Skeletal muscle cell (primary cell): ENCODE measurements at places on chromosomes 5 and 9.

- no peak for DNase-seq
Measured at GRCh38 chr5:131634238-131634637, 791 bp downstream of the RAPGEF6 start.

DNA sequence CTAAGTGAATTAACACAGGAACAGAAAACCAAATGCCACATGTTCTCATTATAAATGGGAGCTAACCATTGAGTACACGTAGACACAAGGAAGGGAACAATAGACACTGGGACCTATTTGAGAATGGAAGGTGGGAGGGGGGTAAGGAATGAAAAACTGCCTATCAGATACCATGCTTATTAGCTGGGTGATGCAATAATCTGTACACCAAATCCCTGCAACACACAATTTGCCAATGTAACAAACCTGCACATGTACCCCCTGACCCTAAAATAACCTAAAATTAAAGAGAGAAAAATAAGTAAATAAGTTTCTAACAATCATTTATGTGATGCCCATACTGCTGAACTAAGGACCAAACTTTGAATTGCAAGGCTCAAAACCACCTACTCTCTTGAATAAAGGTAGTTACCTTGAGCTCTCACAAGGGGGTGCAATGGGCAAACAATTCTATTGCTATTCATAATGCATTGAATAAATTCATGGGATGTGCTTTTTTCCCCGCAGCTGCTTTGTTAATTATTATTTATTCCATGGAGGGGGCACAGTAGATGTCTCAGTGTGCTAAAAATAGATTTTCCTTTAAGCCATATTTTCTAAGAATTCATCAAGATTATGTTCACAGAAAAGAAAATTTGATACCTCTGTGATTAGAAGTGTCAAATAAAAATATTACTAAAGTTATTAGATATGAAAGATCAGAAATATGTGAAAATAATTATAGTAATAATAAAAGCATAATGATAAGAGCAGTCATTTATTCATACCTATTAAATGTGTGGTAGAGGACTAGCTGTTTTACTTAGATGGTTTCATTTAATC, 76.2 kb upstream of the PTPN3 start:
- DNase-seq = peak; percentile 10

DNA sequence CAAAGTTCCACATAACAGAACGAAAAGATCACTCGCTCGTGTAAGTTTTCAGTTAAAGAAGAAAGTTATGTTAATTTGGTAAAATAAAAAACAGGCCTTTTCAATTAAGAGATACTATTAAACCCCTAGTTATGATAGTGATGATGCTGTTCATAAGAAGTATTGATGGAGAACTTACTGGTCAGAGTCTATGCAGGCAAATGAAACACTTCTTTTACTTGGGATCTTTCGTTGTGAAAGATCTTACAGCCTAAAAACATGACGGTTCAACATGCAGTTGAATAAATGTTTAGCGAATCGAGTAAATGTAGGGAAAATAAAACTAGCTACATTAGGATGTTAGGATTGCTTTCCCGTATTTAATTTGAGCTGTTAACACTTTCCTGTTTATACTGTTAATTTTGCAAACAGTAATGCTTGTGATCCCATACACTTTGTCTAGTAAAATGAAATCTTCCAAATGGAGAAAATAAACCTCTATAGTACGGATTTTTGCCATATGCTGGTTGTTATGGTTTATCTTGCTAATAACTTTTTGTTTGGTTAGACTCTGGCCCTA, 2.0 kb downstream of the RHOBTB3 start:
- DNase-seq = no peak

- DNase-seq = no peak
Measured at GRCh38 chr9:128702949-128703615, 779 bp downstream of the PKN3 start.

GRCh38 chr9:26357803-26358344, 534.7 kb downstream of the CAAP1 start:
- no peak for DNase-seq

DNA sequence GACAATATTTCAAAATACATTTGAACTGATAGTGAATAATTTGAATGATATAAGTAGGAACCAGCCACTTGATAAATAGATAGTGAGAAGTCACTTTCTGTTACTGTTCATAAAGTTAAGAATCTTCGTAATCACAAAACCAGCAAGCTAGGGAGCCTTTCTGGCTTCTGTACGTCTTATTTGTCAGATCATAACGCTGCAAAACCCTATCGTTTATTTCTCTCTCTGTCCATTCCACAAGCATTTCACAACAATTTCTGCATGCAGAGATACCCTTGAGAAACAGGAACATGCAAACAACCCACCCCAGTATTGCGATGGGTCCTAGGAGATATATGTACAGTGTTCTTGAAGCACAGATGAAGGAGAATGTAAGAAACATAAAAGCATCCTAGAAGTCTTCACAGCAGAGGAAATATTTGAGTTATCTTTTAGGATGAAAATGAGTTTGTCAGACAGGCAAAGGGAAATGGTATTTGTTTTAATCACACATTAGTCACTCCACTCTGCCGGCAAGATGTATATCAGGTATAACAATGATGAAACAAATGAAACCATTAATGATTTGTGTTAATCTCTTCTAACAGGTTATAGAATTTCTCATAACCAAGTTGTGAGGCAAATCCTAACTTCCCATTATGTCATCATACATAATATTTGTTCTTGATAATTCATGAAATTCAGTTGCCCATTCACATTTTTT, 668.7 kb upstream of the FTMT start:
- DNase-seq = no peak

- DNase-seq = no peak
Measured at GRCh38 chr9:83999141-83999918, 18.7 kb downstream of the RMI1 start.

DNA sequence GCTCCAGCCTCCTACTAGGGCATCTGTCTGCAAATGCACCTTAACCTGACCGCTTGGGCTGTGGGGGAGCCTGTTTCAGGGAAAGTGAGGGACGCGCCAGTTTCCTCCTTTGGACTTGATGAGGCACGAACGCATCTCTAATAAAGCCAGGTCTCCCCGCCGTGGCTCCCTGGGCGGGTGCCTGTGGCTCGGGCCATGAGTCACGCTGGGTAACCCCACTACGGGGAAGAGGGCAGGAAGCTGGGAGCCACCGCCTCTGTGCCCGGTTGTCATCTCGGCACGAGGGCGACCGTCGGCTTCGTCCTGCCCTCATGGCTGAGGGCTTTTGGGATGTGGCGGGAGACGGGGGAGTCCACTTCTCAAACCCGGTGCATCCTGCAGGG, 12.1 kb downstream of the NOTCH1 start:
- DNase-seq = no peak

DNA sequence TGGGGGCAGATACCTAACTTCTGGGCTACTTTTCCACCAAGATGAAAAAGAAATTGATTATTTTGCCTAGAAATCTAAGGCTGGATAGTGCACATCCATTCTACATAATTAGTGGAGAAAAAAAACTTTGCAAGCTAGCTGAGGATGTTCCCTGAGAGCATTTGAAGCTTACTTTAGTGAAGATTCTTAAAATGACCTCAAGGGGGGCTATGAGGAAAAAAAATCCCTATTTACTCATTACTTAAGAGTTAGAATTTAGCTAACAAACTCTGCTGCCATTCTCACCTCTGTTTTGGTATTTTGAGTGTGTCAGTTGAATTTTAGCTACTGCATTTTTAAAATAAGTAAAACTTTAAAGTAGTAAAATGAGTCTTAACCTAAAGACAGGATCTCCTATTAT, 9.2 kb upstream of the FGF10 start:
- no peak for DNase-seq

DNA sequence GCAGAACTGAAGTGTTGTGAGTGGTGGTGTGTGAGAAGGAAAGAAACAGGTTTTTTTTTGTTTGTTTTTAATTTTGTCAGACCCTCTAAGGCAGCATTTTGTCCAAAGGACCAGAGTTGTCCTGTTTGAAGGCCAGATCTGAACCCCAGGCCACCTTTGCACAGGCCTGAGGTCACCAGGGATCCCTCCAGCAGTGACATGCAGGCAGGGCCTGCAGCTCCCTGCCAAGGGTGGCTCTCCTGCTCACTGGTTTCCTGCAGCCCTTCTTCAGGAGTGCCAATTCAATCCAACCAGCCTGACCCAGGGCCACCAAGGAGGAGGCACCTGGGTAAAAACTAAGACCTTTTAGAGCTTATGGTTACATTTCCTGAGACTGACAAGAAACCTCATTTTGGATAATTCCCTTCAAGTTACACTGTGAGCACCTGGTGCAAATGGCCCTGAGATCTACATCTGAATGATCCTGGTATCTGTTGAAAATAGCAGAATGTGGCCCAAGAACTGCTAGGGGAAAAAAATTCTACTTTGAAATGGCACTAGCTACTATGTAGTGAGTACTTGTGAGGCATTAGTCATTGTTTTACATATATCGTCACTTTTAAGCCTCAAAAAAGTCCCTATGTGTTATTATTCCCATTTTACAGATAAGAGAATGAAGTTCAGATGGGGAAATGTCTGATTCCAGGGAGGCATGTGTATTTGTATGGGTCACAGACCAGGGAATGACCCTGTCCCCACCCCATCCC, 33.5 kb upstream of the SMU1 start:
- no peak for DNase-seq

- no peak for DNase-seq
Measured at GRCh38 chr9:21902136-21902535, 92.1 kb downstream of the CDKN2A start.

- no peak for DNase-seq
Measured at GRCh38 chr9:129649726-129650679, 8.1 kb upstream of the ASB6 start.

GRCh38 chr9:12554636-12555035, 138.5 kb upstream of the TYRP1 start:
- DNase-seq = no peak

GRCh38 chr9:86843206-86843605, 104.1 kb downstream of the GAS1 start:
- DNase-seq = no peak

DNA sequence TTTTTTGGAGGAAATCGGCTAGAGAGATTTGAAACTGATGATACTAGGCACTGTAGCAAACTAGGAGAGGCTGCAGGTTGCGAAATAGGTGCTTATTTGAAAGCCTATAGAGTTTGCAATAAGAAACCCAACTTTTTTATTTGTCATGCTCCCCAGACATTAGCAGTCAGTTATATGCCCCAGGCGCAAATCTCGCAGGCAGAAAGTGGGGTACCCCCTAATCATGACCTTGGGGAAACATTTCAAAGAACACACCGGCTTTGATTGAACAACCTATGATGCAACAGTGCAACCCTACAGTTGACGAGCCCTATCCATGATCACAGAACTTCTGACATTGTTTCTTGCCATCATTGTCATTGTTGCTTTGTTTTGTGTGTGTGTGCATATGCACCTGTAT, 510.5 kb downstream of the RAB3C start:
- no peak for DNase-seq

DNA sequence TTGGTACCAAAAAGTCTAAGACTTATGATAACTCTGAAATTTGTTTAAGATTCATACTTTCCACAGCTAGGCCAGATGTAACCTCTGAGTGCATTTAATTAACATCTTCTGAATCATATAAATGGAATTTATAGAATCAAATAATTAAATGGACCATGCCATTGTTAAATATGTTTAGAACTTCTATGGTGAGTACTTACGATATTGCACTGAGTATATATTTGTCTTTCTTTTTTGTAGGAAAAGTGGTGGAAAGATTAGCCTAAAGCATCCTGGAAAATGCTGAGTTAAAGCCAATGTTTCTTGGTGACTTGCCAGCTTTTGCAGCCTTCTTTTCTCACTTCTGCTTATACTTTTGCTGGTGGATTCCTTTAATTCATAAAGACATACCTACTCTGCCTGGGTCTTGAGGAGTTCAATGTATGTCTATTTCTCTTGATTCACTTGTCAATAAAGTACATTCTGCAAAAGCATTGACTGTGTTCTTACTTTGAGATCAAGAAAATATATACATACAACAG, 11.9 kb downstream of the SPINK6 start:
- no peak for DNase-seq

- DNase-seq = no peak
Measured at GRCh38 chr5:94040591-94041148, 299.3 kb upstream of the POU5F2 start.

DNA sequence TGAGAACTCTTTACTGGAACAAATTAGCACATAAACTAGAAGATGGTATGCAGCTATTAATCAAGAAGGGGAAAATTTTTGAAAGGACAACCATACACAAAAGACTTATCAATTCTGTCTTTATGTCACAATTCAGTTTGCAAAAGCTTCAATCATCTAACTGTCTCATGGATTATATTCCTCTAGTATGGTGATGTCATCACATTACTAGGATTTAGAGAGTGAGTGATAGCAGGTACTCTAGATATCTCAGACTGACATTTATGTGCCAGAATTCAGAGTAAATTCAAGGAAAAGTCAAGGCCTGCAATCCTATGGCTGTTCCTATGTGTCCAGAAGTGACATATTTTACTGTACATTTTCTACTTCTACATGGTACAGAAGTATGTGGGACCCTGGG, 318.9 kb upstream of the GRAMD2B start:
- DNase-seq = no peak

DNA sequence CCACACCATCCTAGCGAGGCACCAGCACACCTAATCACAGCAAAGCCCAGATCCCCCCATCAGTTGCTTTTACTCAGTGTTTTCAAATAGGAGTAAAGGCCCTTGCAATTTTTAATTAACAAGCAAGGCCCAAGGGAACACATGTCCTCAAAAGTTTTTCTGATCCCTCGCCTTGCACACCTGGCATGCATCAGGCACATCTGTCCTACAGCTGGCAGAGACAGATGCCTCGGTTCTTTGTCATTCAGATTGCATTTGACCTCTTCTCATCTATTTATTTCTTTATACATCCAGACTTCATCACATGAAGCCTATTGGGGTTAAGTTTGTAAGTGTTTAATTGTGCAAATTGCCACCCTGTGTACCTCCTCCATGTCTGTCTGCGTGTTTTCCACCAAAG, 241.4 kb downstream of the MARCHF11 start:
- no peak for DNase-seq

DNA sequence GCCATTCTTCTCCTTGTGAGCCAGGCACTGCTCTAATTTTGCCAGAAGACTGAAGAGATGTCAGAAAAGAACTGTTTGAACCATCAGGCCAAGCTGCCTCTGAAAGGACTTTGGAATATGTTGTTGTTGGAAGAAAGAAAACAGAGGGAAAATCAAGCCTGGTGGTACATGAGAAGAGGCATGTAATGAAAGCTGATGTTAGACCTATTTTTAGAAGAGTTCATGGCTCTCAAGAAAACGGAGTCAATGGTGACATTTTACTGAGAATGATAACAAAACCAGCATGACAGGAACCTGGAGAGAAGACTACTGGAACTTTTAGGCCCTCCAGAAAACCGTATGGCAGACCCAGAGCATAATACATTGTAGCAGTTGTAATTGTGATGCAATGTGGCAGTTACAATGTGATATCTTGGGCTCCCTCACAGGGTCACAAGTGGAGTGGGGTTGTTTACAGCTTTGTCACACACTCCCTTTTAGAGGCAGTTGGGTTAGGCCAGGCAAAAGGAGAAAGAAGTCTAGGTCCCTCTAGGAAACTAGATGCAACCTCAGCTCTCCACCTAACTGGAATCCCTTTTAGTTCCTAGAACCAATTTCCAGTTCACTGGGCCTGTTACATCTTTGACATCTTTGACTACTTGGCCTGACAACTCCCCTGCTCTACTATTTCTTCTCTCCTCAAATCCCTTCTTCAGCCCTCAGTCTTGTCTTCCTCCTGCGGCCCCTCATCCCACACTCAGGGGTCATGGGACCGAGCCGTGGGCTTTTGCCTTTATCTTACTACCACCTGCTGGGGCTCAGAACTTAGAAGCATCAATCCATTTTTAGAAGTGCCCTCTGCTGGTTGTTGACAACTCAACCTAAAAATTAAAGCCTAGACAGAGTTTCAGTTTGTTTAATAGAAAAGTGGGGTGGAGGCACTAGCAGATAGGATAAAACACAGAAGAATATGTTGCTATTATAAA, 61.2 kb upstream of the JAK2 start:
- DNase-seq = no peak
